ENCODE measurements at places on chromosomes 13 and 19.

GRCh38 chr19:18091217-18091608 is 4.5 kb upstream of the IL12RB1 start:
- no peak for DNase-seq

DNA sequence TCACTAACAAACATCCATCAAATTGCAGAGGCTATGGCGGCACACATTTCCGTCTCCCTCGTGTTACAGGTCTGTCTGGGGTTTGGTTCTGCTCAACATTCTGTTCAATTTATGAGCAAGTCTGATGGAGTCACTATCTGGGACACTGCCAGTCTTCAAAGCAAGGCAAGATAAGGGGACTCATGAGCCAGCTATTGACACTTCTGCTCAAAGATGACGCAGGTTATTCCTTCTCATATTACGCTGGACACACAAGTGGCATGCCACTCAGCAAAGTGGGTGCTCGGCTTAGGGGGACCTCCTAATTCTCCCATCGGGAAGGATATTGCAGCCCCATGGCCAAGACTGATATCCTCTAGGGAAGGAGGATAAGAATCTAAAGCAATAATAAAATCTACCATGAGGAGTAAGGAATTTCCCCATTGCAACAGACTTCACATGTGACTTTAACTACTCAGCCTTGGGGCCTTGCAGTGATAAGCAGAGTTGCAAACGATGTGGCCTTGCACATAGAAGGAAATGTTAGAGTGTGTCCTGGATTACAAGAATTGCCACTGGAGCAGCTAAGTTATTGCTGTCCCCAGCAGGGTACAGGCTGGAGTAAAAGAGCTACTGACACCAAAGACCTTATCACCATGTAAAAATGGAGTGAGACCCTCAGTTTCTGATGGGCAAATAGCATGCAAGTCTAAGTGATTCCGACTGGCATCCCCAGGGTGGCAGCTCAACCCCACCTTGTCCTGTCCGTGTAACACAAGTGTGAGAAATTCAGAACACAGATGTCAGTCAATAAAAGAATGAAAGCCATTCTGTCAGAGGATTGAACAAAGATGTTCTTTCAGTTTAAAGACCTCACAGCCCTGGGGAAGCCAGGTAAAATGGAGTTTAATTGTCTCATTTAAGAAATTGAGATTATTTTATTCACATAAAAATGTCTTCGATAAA is 306.1 kb downstream of the IRS2 start:
- DNase-seq, result peak; percentile 81

DNA sequence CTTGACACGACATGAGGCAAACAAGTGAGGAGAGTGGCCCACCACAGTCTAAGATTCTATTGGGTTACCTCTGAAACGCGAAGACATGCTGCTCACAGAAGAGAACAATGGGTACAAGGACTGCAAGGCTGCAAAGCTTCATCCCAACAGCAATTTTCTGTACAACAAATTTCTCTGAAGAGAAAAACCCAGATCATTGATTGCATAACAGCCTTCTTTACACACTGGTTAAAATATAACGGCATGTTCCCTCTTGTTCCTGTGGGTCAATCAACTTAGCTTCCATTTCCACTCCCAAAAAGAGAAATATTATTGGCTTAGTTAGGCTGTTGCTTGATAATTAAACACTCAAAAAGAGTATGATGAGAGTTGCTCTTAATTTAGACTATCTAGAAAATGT is at the start of gene CPB2:
Gene CPB2, minus strand, starts transcription at position 166 of the 400 bp plus-strand sequence. Its CDS starts 24 bp downstream, at position 142.
- no peak for DNase-seq

DNA sequence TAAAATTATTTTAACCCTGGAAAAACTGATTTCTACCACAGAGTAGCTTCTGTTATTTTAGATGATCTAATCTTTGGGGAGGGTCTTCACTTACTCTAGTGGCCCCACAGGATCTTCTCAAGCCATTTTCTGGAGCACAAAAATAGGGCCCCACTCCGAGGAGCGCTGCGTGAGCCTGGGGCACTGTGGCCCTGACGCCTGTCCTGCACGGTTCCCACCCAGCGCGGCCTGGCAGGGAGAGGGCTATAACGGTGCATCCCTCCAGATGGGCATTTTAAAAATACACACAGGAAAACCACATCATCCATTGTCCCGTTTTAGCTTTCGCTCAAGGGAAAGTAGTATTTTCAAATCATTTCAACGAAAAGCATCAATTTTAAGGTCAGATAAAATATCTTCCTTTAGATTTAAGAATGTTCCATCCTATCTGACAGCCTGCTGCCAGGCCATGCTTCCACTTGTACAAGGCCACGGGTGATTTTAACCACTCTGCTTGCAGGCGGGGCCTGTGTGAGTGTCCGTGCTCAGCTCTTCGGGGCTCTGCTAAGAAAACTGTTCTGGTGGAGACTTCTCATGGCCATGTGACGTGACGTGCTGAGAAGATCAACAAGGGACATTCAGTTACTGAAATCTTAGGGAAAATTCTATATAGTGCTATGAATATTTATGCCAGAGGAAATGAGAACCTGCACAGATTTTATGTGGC is 683.8 kb upstream of the SGCG start:
- DNase-seq, result no peak

GRCh38 chr19:4019578-4019977 is 12.0 kb downstream of the PIAS4 start:
- DNase-seq, result no peak

DNA sequence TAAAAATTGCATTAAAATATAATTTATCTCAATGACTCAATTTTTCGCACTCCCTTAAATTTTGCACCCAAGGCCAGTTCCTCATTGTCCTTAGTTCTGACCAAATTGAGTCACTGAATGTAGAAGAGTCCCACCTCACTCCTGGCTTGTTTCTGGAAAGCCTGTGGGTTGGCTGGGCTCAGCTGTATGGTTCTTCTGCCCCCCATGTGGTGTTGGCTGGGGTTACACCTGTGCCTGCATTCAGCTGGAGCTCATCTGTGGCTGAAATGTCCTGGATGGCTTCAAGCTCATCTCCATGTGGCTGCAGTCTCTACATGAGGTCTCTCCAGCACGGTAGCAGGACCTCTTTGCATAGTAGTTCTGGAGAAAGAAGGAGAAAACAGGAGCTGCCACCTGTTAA is 7.2 kb upstream of the IRGC start:
- DNase-seq, result no peak

DNA sequence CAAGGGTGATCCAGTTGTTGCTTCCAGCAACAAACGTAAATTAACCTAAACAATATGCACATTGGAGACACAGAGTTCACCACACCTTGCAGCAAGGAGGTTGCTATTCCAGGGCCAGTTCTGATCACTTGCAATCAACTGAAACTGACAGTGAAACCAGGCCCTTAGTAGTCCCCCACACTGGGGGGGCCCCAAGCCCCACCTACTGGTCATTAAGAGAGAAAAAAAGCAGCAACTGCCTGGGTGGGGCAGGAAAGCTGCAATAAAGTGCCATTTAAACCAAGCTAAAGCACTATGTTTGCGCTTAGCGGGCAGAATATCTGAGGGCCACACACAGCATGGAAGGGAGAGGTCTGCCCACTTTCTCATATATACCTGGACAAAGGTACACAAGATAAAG is 51.5 kb downstream of the ATP7B start:
- no peak for DNase-seq

Data from adipocyte (in vitro differentiated cells).